ENCODE measurements at places on chromosomes 5 and 9. TPM values are rescaled to one million over a fixed set of nuclear protein-coding genes. Genes with fewer than 3 reads are reported as not detected.

Gene DMRT3
- total RNA-seq, result not detected

Gene GHR
- not detected for total RNA-seq

Gene PLAC8L1
- 0.51 TPM for total RNA-seq

Gene DND1
- 3.0 TPM for total RNA-seq

Gene TPPP
- 0.07 TPM for total RNA-seq

All from B cell (primary cell).